Activated T-helper 1 cell treated with anti-CD3 and anti-CD28 coated beads, Interleukin-12 subunit alpha, Interleukin-12 subunit beta, Interleukin-2, Interleukin-4 antibody, amounts not matched to agents 30 ng/mL and 10 ng/mL and 1 ng/mL, durations not matched to agents 14 hours and 24 hours and 36 hours (primary cell): ENCODE measurements at places on chromosomes 6 and 20.

DNA sequence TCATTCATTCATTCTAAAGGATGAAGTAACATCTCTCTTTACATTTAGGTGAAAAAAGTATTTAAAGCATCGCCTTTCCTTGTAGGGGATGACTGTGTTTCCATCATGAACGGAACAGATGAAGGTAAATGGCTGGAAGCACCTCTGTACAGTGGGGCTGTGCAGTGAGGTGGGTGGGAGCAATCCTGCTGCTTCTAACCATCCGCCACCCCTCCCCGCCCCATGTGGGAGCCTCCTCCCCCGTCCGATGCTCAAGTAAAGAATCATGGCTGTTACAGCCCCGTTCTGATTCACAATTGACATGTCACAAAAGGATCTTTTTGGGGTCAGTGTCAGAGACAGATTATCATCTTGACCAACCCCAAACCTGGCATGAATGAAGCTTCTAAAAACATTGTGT is 19.3 kb downstream of the ENTPD6 start:
- DNase-seq: no peak

DNA sequence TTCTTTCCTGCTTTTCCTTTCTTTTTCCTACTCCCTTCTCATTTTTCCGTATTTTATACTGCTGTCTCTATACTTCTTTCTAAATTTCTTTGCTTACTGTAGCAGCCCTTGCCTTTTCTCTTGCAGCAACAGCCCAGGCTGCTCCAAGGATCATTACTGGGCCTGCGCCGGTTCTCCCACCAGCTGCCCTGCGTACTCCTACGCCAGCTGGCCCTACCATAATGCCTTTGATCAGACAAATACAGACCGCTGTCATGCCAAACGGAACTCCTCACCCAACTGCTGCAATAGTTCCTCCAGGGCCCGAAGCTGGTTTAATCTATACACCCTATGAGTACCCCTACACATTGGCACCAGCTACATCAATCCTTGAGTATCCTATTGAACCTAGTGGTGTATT is 148.8 kb downstream of the QKI start:
- no peak for DNase-seq

GRCh38 chr6:151900256-151900655 is 92.8 kb downstream of the ESR1 start:
- no peak for DNase-seq

DNA sequence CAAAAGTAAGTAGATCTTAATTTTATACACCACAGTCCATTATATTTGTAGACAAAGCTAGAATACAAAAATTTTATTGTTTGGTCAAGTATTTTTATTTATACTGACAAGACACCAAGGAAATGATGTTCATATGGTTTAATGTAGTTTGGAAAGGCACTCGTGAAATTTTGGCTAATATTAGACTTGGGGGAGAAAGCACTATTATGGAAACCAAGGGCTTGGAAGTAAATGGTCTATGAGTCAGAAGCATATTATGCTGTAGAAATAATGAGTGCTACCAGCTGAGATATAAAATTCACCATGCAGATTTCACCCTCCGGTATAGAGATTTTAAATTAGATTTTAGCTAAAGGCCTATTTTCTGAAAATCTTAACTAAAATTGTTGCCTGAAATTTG is 233.6 kb downstream of the KCNQ5 start:
- no peak for DNase-seq

DNA sequence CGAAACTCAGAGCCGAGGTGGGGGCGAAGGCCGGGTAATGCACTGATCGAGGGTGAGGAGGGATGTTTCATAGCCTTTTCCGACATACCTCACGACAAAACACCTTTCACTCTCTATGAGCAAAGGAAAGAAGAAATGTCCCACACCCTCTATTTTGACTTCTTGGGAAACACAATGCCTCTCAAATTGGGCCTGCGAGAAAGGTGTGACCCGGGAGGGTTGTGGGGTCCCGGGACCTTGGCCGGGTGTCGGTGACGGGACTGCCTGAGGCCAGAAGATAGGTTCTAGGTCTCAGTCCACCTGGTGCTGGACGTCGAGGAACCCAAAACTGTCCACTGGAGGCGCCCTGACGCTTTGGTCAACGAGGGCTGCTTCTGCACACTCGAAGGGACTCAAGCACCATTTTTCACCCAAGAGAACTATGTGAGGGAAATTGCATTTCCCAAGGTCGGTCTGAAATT is 41.1 kb upstream of the OSTM1 start:
- DNase-seq: no peak

GRCh38 chr6:148596891-148597455 is 149.9 kb upstream of the UST start:
- DNase-seq: no peak

GRCh38 chr6:55293116-55293515 is 34.2 kb upstream of the GFRAL start:
- DNase-seq: no peak

DNA sequence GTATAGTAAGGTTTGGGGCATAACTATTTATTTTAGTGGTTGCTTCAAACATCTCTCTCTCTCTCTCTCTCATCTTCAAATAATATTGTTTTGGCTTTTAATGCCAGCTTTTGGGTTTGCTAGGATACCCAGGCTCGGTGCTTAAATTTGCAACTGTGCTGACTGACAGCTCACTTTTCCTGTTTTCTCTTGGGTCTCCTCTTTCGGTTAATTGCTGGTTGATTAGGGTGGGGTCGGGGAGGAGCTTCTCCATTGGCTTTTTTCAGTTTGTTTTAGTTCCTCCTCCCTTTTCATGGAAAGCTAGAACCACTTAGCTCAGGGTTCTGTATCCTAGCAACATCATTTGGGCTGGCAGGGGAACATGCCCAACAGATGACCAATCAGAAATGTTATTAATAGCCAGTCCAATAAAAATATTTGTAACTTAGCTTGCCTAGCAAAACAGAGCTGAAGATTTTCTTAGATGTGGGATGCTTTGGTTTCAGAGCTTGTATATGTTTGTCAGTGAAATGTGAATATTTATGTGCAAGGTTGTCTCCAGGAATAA is 11.3 kb downstream of the TFAP2B start:
- no peak for DNase-seq

GRCh38 chr6:106966229-106966628 is 8.3 kb downstream of the CD24 start:
- DNase-seq: no peak

GRCh38 chr6:150119173-150119572 is 23.7 kb upstream of the PPP1R14C start:
- DNase-seq: no peak

- DNase-seq: no peak
These were observed 285.1 kb downstream of the CENPW start for GRCh38 chr6:126625019-126625418.

- no peak for DNase-seq
These were observed 837 bp upstream of the MAD2L1BP start for GRCh38 chr6:43634702-43635303.

GRCh38 chr6:20900389-20901160 is 366.3 kb downstream of the CDKAL1 start:
- DNase-seq: no peak

DNA sequence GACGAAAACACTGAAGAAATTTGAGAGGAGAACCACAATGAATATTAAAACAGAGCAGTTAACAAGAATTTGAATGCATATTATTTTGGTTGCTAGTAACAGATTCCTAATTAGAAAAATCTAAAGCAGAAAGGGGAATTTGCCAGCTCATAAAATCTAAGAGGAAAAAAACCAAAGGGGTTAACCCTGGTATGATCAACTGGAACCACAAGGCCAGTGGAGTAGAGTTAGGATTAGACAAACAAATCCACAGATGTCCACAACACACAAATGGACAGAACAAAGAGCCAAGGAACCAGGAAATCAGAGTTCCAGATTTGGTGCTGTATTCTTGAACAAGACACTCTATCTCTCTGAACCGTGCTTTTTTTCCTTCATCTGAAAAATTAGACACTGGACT is 195.0 kb downstream of the TASP1 start:
- no peak for DNase-seq

DNA sequence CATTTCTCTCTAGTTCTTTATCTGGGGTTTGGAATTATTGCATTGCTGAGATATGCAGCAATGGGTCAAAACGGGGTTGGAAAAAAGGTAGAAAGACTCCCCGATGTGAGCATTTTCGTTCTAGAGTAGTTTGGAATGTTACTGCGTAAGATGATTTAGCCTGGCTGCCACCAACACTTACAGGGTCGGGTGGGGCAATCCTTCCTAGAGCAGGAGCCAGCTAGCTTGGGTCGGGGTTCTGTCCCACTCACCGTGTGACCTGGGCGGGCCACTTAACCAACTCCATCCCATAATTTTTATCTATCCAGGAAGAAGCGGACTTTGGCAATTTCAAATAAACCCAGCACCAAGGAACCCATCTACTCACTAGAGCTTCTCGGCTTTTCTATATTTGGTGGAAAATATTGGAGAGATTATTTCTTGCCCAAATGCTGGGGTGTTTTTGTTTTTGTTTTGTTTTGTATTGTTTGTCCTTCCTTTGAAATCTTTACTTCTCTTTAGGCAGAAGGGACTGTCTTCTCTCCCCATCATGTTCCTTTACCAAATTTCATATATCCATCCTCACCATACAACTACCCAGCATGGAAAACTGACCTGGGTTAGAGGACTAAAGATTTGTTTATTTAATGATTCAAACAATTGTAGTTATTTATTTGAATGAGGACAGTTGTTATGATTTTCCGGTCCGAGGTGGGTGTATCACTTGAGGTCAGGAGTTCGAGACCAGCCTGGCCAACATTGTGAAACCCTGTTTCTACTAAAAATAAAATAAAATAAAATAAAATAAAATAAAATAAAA is 72.4 kb downstream of the GPX5 start:
- DNase-seq: no peak

DNA sequence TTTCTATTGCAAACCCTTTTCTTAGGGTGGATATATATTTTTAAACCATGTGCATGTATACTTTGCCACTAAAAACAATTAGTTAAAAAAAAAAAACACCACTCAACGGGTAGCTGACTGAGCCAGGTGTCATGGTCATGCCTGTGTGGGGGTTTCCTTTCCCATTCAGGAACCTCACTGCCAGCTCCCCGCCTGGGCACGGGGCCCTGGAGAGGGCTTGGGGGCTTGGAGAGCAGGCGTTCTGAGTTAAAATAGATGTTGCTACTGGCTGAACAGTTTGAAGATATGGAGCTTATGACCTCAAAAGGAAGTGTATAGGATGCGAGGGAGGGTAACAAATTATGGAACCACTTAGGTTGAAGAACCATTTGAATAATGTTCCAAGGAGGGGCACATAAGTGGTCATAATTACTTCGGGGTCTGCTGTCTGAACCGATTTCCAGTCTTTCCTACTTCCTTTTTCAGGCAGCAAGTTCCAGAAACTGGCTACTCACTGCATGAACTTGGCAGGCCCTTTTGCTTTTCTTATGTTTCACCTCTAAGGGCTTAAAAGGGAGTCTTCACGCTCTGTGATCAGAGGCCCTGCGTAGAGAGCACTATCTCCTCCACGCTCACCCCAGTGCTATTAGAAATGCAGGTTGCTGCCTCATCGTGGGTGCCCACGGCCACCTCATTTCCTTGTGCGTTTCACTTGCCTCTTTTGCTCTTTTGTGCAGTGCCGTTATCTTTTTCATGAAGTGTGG is 9.9 kb downstream of the STX16 start:
- DNase-seq: peak; percentile 47

GRCh38 chr20:59733351-59733750 is 129.0 kb downstream of the PHACTR3 start:
- no peak for DNase-seq

DNA sequence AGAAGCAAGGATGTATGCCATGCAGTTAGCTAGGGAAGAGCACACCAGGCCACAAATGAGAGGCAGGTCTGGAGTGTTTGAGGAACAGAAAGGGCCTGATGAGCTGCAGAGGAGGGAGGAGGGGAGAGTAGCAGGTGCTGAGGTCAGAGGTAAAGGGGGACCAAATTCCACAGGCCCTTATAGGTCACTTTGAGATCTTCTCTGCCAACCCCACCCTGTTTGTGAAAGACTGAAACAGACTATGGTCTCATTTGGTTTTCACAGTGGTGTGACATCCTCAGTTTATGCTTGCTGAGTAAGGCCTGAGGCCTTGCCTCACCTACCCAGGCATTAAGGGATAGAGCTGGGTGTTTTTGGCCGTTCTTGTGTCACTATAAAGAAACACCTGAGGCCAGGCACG is 187.7 kb upstream of the MYLIP start:
- DNase-seq: no peak

DNA sequence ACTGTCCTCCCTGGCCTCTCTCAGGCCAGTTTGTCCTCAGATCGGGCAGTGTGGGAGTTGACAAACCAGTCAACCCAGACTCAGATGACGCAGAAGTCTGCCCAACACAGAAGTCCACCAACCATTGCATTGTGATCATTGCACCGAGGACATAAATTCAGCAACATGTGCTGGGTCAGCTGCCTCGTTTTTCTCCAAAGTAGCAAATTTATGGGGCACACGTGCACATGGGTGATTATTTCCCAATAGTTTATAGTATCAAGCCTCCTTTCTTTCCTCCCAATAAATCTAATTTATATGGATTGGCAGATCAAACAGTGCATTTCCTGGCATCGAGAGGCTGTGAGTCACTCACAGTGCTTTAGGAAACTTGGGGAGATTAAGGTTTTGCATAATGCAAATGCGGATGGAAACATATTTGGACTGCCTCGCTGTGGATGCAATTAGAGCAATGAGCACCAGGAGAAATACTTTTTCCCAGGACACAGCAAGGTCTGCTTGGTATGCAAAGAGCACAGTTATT is 413.7 kb upstream of the SULF2 start:
- DNase-seq: no peak

- peak; percentile 51 for DNase-seq
These were observed 13.8 kb downstream of the UCKL1 start for GRCh38 chr20:63942250-63942951.

DNA sequence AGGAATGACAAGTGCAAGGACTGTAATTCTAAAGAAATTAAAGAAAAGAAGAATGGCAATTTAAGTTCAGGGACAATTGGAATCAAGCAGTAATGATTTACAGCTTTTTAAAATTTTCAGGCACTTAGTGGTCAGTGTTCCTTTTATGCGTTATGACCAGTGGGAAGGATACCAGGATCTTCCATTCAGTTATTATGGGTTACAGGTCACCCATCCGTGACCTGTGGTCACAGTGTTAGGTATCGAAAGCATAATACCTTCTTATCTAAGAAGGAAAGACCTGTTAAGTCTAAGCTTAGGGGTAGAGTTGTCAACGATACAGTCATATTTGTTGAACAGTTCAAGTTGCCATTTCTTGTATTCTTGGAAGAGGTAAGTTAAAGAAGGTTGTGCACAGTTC is 253.8 kb downstream of the LAMA2 start:
- DNase-seq: no peak
